ENCODE measurements at places on chromosomes 2 and 18.
A peak's percentile ranks its signal among the peaks of the same experiment; 100 is the strongest.

GRCh38 chr2:58156780-58157179 lies 84.3 kb downstream of the FANCL start:
- H3K27me3 ChIP-seq, result no peaks in the 10 kb centered on the region
- no peak for DNase-seq
- no peak overlapping the region for H3K4me3 ChIP-seq
- H3K4me1 ChIP-seq, result no peaks in the 10 kb centered on the region
- no peak overlapping the region for H3K27ac ChIP-seq

GRCh38 chr2:62197011-62197924 lies 1.4 kb downstream of the B3GNT2 start:
- H3K27ac ChIP-seq, result peak overlapping the region; percentile 93
- H3K4me3 ChIP-seq, result peak overlapping the region; percentile 94
- no peaks in the 10 kb centered on the region for H3K27me3 ChIP-seq
- H3K36me3 ChIP-seq, result no peaks in the 10 kb centered on the region

DNA sequence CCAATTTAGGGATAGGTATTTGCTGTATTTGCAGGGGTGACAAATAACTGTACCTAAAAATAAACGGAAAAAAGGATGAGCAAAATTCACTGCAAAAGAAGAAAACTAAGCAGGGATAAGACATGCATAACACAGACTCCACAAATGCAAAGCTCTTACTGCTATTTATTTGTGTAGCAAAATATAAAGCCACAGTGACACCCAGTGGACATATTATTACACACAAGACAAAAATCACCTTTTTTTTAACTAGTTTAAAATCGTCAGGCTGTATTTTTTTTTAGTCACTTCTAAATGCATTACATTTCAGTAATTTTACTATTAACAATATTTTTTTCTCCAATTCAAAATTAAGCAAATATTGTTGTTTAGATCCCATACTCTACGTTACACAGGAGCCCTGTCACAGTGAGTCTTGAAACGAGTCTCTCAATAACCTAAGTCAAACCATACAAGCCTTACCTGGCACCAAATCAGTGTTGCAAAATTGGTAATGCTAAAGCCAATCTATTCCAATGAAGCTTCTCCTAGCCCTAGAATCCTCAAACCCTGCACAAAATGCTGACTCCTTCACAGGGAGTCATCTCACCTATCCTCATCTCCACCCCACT lies 23.7 kb downstream of the METTL4 start:
- H3K27ac ChIP-seq, result no peak overlapping the region
- H3K36me3 ChIP-seq, result no peaks in the 10 kb centered on the region
- no peaks in the 10 kb centered on the region for H3K27me3 ChIP-seq

DNA sequence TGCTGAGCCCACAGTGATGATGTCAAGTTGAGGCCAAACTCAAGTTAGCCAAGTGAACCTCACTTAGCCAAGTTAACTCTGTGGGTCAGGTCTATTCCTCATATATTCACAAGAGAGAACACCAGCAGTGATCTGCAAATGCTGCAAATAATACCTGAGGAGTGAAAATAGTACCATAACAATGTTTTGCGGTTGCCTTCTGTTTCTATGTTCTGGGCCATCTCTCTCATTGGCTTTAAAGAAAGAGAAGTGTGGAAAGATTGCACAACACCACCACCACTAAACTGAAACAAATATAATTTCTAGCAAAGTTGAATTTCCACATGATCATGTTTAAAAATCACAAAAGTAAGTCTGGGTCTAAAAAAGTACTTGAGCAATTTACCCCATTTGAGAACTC lies 211.1 kb upstream of the GALNT5 start:
- H3K27me3 ChIP-seq, result no peaks in the 10 kb centered on the region
- H3K4me1 ChIP-seq, result no peaks in the 10 kb centered on the region
- no peak overlapping the region for H3K4me3 ChIP-seq
- H3K36me3 ChIP-seq, result no peaks in the 10 kb centered on the region
- no peak for DNase-seq
- no peak overlapping the region for H3K27ac ChIP-seq

GRCh38 chr2:34627003-34627402 lies 1027.9 kb upstream of the FAM98A start:
- no peaks in the 10 kb centered on the region for H3K27me3 ChIP-seq
- no peak overlapping the region for H3K4me3 ChIP-seq
- no peak for DNase-seq
- no peaks in the 10 kb centered on the region for H3K4me1 ChIP-seq
- no peaks in the 10 kb centered on the region for H3K36me3 ChIP-seq

GRCh38 chr2:238722181-238722580 lies 125.7 kb upstream of the TWIST2 start:
- no peak for DNase-seq
- H3K27me3 ChIP-seq, result no peaks in the 10 kb centered on the region
- no peaks in the 10 kb centered on the region for H3K36me3 ChIP-seq
- H3K27ac ChIP-seq, result no peak overlapping the region
- H3K4me1 ChIP-seq, result peaks cover 4% of the 10 kb centered on the region

DNA sequence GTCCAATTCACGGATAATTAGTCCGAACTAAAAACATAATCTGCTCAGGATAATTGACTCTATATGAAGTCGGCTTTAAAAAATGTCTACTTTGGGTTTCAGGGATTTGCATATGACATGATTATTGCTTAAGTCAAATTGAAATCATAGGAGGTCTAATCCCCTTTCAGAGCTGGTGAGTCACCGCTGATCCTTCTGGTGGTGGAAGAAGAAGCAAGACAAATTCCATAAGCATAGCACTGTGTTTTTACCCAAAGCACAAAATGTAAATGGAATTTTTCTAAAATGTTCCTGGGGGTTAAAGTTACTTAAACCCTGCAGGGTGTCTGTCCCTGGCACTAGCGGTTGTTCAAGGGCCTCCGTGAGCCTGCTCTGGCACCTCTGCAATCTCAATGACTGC lies 460.2 kb downstream of the LRATD1 start:
- no peak overlapping the region for H3K27ac ChIP-seq
- no peak for DNase-seq
- no peaks in the 10 kb centered on the region for H3K27me3 ChIP-seq
- H3K4me1 ChIP-seq, result no peaks in the 10 kb centered on the region
- H3K4me3 ChIP-seq, result no peak overlapping the region

DNA sequence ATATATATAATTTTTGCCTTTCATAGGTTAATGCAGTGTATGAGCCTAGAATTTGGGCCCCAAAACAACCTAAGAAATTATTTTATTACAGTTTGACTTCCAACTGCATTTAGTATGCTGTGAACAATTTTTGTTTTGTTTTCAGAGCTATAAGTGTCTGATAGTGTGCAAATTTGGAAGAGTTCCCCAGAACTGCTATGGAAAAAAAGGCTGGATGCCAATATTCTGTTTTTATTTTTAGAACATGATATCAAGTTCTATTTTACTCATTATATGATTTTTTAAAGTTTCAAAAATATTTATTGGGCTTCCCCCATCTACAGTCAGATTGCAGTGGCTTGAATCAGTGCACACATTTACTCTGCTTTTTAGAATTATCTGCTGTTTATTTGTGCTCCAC lies 42.6 kb downstream of the MRPS9 start:
- no peak overlapping the region for H3K4me3 ChIP-seq
- H3K4me1 ChIP-seq, result peaks cover 6% of the 10 kb centered on the region
- DNase-seq, result no peak
- H3K36me3 ChIP-seq, result peaks cover 4% of the 10 kb centered on the region
- no peaks in the 10 kb centered on the region for H3K27me3 ChIP-seq
- no peak overlapping the region for H3K27ac ChIP-seq

DNA sequence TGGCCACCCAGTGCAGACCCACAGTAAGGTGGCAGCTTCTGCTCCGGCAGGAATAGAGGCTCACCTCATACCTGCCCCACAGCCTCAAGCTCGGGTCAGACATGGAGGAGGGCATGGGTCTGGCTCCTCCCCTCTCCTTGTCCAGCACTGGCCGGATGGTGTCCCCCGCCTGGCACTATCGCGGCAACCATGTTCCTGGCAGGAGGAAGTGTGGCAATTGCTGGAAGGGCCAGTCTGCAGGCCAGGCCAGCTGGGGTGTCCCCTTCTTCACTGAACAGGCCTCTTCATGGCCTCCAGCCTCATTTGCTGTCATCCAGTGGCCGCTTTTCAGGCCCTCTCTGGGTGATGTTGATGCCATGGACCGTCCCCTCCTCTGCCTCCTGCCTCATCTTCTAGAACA lies 41.4 kb upstream of the SMAD7 start:
- peak overlapping the region; percentile 82 for H3K27ac ChIP-seq
- no peaks in the 10 kb centered on the region for H3K36me3 ChIP-seq
- H3K4me3 ChIP-seq, result no peak overlapping the region
- no peak for DNase-seq
- H3K27me3 ChIP-seq, result no peaks in the 10 kb centered on the region

- no peaks in the 10 kb centered on the region for H3K36me3 ChIP-seq
- no peak overlapping the region for H3K4me3 ChIP-seq
- no peak overlapping the region for H3K27ac ChIP-seq
- no peaks in the 10 kb centered on the region for H3K27me3 ChIP-seq
- no peaks in the 10 kb centered on the region for H3K4me1 ChIP-seq
These were observed 84.3 kb upstream of the FZD7 start for GRCh38 chr2:201949181-201949926.

DNA sequence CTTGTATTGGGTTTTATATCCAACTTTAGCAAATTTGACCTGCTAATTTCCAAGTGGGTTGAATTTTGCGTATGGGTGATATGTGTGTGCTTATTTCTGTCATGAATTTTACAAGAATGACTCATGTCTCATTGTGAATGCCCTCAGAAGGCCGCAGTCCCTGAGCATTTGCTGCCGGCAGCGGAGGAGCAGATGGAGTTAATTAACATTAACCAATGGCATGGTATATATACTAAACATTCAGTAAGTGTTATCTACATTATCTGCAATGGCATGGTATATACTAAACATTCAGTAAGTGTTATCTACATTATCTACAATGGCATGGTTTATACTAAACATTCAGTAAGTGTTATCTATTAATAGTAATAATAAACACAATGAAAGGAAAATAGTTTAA lies 90.1 kb downstream of the DOK6 start:
- DNase-seq, result no peak
- H3K4me1 ChIP-seq, result peaks cover 8% of the 10 kb centered on the region
- no peak overlapping the region for H3K4me3 ChIP-seq
- H3K27me3 ChIP-seq, result no peaks in the 10 kb centered on the region
- H3K36me3 ChIP-seq, result no peaks in the 10 kb centered on the region
- no peak overlapping the region for H3K27ac ChIP-seq

- no peak overlapping the region for H3K4me3 ChIP-seq
- no peaks in the 10 kb centered on the region for H3K36me3 ChIP-seq
- H3K4me1 ChIP-seq, result no peaks in the 10 kb centered on the region
- no peak for DNase-seq
- H3K27ac ChIP-seq, result no peak overlapping the region
These were observed 819.4 kb downstream of the LRP1B start for GRCh38 chr2:141311430-141311829.

DNA sequence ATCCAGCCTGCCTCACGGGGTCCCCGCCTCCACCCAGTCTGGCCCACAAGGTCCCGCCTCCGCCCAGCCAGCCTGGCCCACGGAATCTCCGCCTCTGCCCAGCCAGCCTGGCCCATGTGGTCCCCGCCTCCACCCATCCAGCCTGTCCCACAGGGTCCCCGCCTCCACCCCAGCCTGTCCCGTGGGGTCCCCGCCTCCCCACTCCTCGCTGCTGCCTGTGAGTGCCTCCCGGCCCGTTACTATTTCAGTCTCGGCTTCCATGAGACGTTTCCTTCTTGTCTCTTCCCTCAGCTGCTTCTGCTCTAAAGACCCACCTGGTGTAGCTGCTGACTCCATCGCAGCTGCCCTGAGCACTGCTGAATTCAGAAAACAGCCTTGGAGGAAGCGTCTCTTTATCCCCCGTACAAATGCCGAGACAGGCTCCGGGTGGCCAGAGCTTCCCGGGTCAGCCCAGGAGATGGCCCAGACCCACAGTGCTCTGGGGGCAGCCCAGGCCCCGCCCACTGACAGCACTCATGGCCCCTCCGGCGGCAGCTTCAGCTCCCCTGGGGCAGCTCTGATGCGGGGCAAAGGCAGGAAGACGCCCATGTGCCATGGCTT lies 69.8 kb downstream of the NFATC1 start:
- no peak for DNase-seq
- no peak overlapping the region for H3K4me3 ChIP-seq
- H3K36me3 ChIP-seq, result peaks cover 15% of the 10 kb centered on the region
- H3K4me1 ChIP-seq, result peaks cover 7% of the 10 kb centered on the region

DNA sequence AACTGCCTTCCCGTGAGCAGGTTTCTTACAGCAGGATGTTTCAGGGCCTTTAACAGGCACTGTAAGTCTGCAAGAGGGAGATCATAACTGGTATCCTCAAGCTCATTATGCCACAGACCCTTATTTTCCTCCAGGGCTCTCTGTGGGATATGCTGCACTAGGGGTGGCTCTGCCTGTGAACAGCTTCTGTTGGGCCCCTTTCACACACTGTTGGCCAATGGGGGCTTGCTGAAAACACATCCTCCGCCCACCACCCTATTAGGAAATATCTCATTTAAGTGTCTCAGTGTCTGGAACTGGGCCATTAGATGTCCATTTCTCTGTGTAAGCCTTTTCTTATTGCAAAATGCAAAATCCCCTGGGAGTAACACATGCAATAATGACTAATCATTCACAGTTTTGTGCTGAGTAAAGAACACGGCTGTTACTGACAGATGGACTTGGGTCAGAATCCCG lies 414.3 kb upstream of the HS6ST1 start:
- no peaks in the 10 kb centered on the region for H3K27me3 ChIP-seq
- peak; percentile 62 for DNase-seq
- no peak overlapping the region for H3K27ac ChIP-seq
- no peak overlapping the region for H3K4me3 ChIP-seq
- no peaks in the 10 kb centered on the region for H3K36me3 ChIP-seq

GRCh38 chr2:3503483-3503882 lies 15.8 kb downstream of the ADI1 start:
- no peak overlapping the region for H3K4me3 ChIP-seq
- H3K27me3 ChIP-seq, result no peaks in the 10 kb centered on the region
- H3K36me3 ChIP-seq, result peaks cover 67% of the 10 kb centered on the region
- no peak overlapping the region for H3K27ac ChIP-seq
- DNase-seq, result no peak
- no peaks in the 10 kb centered on the region for H3K4me1 ChIP-seq

GRCh38 chr2:12948961-12949353 lies 232.2 kb downstream of the TRIB2 start:
- H3K27me3 ChIP-seq, result no peaks in the 10 kb centered on the region
- H3K27ac ChIP-seq, result no peak overlapping the region
- H3K4me1 ChIP-seq, result no peaks in the 10 kb centered on the region
- H3K36me3 ChIP-seq, result no peaks in the 10 kb centered on the region
- no peak for DNase-seq

DNA sequence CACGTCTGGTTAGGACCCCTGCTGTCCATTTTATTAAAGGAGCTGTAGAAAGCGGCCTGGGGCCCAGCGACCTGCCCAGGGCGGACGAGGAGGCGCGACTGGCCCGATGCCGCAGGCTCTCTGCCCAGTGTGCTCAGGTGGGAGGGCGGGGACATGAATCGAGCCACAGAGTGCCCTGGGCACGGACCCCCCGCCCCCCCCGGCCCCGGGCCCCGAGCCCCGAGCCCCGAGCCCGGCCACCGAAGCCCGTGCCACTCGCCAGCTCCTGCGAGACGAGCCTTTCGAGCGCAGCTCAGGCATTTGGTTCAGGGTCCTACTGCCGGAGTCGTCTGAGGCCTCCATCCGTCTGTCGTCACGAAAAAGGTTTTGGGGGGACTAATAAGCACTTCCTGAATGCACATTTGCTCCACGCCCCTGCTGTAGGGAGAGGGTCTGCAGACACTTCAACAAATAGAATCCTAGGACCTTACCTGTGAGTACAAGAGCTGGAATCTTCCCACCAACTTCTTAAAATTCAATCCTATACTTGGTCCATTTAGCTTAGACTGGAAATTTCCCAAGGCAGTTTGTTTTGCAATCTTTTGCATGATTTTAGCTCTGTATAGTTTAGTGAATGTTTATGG lies 602 bp upstream of the ADAM17 start:
- no peaks in the 10 kb centered on the region for H3K27me3 ChIP-seq

- no peak for DNase-seq
- peaks cover 58% of the 10 kb centered on the region for H3K4me1 ChIP-seq
- no peaks in the 10 kb centered on the region for H3K27me3 ChIP-seq
- H3K27ac ChIP-seq, result peak overlapping the region; percentile 26
These were observed 69.7 kb downstream of the NCK2 start for GRCh38 chr2:105814291-105814940.
